ENCODE measurements at places on chromosomes 12 and 14.

DNA sequence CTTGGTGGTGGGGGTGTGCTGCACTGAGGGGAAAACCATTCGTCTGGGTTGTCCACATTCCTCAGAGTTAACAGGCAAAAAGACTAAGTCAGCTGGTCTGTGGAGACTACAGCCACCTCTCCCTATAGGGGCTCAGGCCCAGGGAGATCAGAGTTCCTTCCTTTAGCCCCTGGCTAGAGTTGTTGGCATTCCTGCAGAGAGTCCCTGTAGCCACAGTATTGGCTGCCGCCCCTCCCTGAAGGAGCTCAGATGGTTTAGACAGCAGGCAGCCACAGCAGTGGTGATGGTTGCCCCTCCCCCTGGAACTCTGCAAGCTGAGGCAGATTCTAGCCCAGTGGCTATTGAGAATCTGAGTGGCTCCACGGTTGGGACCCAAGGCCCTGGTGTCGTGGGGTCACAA, 1072.5 kb upstream of the ATXN7L3B start:
- DNase-seq = no peak

GRCh38 chr12:89547101-89547500, 21.3 kb upstream of the POC1B start:
- no peak for DNase-seq

GRCh38 chr14:79253576-79253975, 957.7 kb downstream of the DIO2 start:
- no peak for DNase-seq

DNA sequence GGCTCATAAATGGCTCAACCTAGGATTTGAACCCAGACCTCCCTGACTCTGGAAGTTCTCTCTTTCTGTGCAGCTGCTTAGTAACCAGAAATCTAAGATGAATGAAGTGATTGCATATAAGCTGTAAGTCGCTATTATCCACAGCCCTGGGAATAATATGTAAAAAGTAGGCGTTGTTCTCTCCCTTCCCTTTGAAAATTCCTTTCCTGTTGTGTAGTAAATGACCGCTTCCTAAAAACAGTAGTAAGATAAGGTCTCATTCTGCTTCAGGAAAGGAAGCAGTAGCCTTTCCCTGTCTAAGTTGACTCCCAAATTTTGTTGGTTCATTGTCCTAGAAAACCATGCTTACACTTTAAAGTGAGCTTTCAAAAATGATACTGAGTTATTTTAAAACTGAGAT, 418.3 kb downstream of the EGLN3 start:
- no peak for DNase-seq

DNA sequence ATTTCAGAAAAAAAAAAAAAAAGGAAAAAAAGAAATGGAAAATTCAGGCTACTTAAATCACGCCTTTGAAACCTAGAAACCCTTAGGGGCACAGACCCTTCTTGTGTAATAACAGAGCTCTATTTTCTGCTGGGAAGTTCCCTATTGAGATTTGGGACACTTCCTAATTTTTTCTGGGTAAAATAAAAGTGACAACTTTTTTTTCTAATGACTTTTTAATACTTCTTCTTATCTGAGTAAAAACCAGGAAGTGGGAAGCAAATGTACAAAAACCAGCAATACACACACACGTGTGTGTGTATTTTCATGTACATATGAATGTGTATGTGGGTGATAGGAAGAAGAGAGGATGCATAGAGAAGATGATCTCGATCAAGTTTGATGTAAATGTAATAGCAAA, 35.8 kb downstream of the ETV6 start:
- no peak for DNase-seq

GRCh38 chr14:72275242-72275641, 343.0 kb downstream of the RGS6 start:
- DNase-seq = no peak

DNA sequence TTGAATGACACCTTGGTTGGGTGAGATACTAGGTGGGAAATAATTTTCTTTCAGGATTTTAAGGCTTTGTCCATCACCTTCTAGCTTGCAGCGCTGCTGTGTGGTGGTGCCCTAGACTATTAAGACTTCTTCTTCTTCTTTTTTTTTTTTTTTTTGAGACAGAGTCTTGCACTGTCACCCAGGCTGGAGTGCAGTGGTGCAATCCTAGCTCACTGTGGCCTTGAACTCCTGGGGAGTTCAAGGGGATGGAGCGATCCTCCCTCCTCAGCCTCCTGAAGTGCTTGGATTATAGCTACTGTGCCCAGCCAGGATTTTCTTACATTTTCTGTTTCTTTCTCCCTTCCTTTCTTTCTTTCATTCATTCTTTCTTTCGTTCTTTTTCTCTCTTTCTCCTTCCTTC, 10.3 kb upstream of the MTA1 start:
- no peak for DNase-seq

DNA sequence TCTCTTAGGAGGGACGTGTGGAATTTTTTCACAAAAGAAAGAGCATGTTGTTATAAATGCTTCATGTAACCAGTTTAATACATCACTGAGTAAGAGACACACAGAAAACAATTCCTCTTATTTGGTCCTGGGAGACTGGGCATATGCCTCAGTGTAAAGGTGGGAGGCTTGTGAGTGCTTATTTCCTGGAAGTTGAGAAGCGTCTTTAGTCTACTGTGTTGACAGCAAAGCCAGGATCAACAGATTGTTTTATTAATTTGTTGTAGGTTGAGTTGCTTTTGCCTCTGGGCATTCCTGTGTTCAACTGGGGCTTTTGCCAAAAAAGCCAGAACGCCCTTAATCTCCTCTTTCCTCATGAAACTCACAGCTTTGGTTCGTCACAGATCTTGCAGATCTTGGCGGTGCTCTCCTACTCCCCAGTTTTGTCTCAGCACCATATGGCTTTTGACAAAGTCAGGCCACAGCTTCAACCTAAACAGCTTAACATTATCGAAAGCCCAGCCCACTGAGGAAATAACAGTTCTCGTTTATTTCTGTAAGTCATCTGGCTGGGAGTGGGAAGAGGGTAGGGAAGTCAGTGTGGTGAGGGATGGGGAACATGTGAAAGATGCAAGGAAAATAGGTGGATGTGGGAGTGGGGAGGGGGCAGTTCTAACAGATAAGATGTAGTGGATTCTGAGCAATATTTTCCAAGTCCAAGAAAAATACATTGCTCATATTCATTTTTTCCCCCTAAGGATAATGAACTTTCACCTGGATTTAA, 227.2 kb downstream of the DACT1 start:
- no peak for DNase-seq

All from stimulated activated CD8-positive, alpha-beta memory T cell treated with anti-CD3 and anti-CD28 coated beads, Interleukin-7, amount 100 ng/mL, for 24 hours (primary cell).